ENCODE measurements at places on chromosomes 6 and 20.

DNA sequence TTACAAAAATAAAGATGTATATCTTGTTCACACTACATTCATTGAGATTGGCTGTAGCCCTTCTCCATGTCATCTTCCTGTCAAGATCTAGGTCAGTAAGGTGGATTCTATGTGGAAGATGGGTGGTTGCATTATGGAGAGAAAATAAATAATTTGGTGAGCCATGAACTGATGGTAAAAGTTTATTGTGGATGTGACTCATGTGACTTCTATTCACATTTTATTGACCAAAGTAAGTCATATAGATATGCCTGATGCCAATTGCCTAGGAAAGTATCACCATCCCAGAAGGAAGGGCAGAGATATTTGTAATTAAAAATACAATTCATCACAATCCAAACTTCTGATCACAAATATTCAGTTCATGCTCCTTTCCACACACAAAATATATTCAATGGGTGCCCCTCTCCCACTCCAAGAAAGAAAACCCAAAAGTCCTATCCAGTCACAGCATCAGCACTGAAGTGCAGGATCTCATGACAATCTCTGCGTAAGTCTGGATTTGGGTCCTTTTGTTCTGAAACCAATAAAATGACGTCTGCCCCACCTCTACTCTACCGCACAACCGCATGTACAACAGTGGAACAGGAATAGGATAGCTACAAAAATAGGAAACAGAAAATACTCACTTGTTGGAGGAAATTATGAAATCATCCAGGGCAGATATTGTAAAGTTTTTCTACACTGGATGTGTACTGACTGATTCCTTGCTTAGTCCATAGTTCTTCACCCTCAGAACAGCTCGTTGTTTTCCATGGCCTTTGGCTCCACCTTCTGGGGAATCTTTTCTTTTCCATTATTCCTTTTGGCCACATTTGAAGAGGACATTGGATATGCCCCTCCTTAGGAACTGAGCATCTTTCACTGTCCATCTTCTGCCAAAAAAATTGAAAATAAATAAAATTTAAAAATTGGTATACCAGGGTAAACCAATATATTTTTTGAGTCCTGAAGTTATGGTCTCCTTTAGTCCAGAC lies 16.1 kb upstream of the SLC17A3 start:
- peak; percentile 33 for DNase-seq

GRCh38 chr6:44906761-44907160 lies 421.4 kb upstream of the RUNX2 start:
- DNase-seq: no peak

DNA sequence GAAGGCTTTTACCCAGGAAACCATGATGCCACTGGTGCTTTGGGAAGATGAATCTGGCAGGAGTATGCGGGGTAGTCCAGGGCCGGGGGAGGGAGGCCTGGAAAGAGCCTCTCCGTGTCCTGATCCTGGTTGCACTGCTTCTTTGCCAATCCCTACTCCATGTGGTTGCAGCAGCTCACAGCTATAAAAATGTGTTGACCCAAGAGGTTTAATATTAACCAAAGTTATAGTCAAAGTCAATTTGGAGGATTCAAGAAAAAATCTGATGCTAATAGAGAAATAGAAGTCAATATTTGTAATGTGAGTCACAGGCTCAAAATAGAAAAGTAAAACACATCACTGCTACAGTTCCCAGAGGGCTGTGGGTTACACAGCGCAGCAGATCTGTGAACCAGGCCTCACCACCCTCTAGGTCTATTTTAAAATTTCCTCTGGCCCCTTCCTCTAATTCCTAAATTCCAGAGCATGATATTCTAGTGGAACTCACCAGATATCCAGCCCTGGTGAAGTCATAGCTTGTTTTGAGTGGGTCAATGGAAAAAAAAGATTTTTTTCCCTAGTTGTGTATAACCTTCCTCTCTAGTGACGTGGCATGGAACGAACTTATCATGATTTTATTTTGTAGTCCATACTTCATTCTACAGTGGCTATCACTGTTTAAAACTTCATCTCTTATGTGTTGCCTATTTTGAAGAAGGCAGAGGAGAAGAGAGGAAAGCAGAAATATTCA lies 63.2 kb upstream of the BMP2 start:
- no peak for DNase-seq

GRCh38 chr6:103982574-103982973 lies 877.1 kb downstream of the HACE1 start:
- no peak for DNase-seq

DNA sequence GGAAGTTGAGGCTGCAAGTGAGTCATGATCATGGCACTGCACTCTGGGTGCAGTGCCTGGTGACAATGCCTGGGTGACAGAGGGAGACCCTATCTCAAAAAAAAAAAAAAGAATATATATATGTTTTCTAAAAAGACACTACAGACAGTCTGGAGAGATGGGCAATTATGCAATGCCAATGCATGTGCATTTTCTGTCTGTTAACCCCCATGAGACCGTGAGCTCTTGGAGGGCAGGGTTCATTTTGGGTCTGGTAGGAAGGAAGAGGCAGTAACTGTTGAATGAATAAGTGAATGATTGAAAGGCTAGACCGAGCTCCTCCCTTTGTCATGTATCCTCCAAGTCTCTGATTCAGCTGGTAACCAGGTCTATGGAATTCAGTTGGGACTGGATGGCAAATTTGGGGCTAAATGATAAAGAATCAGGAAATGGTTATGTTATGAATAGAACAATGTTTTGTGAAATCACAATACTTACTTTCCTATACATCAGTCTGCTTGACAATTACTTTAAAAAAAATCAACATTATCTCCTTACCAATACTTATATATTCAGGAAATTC lies 5.6 kb upstream of the BLCAP start:
- DNase-seq: no peak

DNA sequence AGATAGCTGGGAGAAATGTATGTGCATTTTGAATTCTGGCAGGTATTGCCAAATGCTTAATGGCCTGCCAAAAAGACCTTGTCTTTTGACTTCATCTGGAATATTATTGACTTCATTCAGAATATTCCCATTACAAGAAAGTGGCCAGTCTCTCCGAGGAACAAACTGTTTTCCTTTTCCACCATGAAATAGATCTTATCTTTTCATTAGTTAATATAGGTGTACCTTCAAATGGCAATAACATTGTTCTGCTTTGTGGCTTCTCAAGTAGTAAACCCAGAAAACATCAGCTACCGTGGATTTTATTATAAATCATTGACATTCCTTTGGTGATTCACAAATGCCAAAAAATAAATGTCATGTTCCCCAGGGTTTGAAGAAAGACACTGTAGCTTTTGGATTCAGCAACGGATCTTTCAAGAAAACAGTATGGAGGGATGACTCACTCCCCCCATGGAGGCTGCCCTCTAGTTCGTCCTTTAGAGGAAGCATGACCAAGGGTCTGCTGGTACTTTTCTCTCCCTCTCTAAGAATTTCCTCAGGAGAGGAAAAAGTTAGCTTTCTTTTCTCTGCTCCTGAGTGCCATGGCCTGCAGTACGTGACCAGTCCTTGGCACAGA lies 1.1 kb upstream of the RNF182 start:
- DNase-seq: peak; percentile 35

- DNase-seq: no peak
These were observed 157.9 kb upstream of the SNX9 start for GRCh38 chr6:157665180-157665579.

Data from urothelium cell line (cell line).